Pancreas (tissue), 10 donors: ENCODE measurements at places on chromosomes 3 and 15. TPM values are rescaled to one million over a fixed set of nuclear protein-coding genes. Genes with fewer than 3 reads are reported as not detected.

GRCh38 chr3:185507883-185508282 lies 9.0 kb upstream of the TMEM41A start:
- DNase-seq, result no peak

- DNase-seq, result peak; percentile 58
Observed at GRCh38 chr3:9402410-9403228, 5.2 kb downstream of the SETD5 start.

Gene GOLGA8G
- 0.08 TPM for polyA plus RNA-seq

DNA sequence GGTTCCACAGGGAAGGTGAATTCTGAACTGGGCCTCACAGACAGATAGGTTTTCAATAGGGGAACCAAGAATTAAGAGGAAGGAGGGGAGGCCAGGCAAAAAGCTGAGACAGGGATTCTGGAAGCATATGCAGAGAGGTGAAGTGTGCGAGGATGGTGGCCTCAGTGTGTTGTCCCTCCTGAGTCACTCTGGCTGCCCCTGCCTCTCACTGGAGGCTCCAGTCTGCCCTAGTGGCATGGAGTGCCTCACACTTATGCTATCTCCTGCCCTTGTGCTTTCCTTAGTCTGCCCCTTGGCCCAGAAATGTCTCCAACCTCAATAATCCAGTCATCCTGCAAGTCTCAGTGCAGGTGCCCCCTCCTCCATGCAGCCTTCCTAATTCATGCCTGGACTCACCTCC lies 32.2 kb upstream of the RBP1 start:
- DNase-seq, result no peak

Gene HRG
- not detected for polyA plus RNA-seq

- no peak for DNase-seq
Observed at GRCh38 chr3:170270282-170270881, 48.2 kb downstream of the PRKCI start.

DNA sequence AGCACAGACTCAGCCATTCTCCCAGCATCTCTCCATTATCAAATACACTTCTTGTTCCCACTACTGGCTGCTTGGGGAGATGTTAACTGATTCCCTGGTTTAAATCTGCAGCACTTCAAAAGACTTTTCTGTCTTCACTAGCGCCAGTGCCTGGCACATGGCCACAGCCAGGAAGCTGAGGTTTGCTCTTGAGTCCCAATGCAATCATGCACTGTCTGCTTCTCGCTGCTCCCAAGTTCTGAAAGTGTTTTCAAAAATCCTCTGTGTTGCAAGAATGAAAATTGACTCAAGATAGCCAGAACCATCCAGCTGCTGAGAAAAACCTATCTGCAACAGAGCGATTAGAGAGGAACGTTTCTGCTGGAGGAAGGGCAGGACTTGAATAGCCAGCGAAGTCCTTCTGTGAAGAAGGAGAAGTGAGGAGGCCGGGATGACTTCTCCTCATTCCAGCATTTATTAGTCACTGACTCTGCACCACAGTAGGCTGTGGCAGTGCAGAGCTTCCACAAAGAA lies 358.4 kb upstream of the NR2F2 start:
- no peak for DNase-seq

DNA sequence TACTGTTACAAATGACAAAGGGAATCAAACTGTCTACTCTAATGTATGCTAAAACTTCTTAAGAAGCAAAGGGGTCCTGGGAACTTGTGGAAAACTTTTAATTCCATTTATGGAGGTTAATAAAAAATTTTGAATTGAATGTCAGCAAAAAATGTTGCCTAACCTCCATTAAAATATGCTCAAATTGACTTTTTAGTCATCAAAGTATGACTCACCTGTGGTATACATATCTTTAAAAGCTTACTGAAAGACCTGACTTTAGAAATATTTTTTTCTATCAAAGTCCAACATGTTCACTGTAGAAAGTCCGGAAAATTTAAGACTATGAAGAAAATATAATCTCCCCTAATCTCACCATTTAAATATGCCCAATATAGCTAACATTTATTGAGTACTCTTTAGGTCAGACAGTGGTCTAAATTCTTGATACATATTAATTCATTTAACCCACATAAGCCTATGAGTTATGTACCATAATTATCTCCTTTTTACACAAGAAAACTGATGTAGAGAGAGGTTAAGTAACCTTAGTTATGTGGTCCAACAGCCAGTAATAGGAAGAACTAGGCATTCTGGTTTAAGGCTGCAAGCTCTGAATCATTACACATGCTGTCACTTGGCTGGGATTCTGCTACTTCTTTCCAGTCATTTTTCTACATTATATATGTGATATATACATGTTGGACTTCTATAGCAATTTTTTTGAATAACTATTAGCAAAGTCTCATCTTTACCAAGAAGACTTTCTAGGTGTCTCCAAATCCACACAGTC lies 83.6 kb downstream of the PDZRN3 start:
- DNase-seq, result no peak

- no peak for DNase-seq
Observed at GRCh38 chr15:80026310-80026709, 33.2 kb upstream of the ZFAND6 start.

Gene CCDC9B
- 32.0 TPM for polyA plus RNA-seq

GRCh38 chr3:23073724-23074305 lies 129.3 kb upstream of the UBE2E2 start:
- DNase-seq, result no peak

Gene ASB14
- 0.11 TPM for polyA plus RNA-seq

DNA sequence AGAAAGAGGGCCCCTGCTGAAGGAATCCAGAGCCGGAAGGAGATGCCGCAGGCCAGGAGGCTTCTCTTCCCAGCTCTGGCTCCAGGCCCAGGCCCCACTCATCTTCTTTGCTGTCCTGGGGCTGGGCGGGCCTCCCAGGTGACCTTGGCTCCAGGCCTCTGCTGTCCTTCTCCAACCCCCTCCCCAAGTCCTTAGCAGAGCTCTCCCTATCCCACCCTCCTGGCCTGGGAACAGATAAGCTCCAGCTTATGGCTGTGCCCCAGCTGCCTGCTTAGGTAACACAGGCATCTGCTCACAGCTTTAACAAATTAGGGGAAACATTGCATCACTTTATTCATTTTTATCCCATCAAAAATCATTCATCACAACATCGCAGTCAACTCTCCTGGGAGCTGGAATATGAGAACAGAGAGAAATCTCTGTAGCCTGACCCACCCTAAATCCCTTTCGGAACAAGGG lies 86.9 kb downstream of the SEMA5B start:
- no peak for DNase-seq

Gene ALG1L2
- not detected for polyA plus RNA-seq

Gene LDHAL6B
- polyA plus RNA-seq, result not detected

GRCh38 chr3:54897028-54897711 lies 30.7 kb downstream of the LRTM1 start:
- DNase-seq, result no peak

DNA sequence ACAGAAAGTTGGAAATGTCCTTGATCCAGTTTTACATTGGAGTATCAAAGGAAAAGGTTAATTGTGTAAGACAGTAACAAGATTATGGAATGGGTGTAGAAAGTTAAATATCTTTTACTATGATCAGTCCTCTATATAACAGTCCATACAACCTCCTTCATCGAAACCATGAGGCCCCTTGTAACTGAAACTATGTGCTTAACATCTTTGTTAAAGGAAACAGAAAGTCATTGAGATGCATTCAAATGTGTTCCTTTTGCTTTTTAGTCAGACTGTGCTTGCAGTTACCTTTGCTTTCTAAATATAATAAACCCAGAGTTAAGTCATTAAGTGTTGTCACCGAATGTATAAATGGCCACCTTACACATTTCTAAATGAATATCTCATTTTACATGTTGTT lies 1298.5 kb downstream of the ROBO2 start:
- DNase-seq, result no peak

DNA sequence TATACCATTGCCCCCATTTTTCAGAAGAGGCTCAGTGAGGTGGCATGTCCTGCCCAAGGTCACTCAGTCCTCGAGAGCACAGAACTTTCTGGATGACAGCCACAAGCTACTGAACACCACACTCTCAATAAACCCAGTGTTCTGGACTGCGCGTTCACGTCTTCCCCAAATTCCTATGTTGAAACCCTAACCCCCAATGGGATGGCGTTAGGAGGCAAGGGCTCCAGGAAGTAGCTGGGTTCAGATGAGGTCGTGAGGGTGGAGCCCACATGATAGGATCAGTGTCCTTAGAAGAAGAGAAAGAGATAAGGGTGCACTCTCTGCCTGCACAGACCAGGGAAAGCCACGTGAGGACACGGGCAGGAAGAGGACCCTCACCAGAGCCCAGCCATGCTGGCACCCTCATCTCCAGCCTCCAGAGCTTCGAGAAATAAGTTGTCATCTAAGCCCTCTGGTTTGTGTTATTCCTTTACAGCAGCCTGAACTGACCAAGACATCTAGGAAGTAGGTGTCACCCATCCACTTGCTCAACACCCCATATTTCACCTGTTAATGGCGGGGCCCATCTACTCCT lies 324.0 kb downstream of the UACA start:
- DNase-seq, result no peak

DNA sequence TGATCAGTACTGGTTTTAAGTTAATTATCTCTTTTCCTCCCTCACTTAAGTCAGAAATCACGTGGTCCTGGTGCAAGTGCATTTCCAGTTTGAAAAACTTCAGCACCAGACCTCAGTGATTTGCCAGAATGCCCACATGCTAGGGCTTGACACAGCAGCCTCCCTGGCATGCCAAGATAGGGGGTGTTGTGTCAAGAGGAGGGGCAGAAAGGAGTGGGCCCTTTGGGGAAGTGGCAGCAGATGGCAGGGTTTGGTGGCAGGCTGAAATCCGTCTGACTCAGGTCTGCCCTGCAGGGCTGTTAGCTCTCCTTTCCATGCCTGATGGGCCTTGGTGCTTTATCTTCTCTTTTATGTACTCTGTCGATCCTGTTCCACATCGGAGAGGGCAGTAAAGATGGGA lies 23.4 kb downstream of the PXK start:
- no peak for DNase-seq

Gene LRRC49
- 4.8 TPM for polyA plus RNA-seq

Gene SPATA12
- not detected for polyA plus RNA-seq

DNA sequence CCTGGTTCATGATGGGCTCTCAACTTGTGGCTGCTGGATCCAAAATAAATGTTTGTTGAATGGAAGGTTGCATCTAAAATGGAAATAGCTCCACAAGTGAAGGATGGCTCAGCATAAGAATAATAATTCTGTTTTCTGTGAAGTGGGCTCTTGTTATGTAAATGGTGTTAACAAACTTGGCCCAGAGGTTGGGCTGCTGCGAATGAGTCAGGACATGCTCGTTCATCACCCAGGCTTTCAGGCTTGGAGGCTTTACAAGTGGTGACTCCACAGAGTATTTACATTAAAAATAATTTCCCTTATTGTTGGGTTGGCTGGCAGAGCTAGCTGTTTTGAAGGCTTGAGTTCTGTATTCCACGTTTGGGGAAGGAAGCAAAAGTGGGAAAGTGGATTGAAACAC lies 60.5 kb downstream of the ITGB5 start:
- DNase-seq, result no peak

DNA sequence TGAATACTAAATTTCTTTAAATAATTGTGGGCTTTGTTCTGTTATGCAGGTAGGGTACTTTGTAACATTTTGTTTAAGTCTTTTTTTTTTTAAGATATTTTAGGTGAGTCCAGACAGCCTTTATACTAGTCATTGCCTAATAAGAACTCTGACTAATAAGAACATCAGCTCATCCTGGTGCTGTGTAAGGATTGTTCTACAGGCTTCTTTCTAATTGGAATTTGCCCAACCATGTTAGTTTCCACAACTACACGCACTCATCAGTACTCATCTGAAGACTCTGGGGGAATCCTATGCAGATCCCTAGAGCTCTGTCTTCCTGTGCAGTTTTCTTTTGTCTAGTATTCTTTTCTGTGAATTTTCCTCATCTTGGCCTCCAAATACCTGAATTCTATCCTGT lies 741.8 kb downstream of the IGSF11 start:
- no peak for DNase-seq

- DNase-seq, result no peak
Observed at GRCh38 chr15:71559098-71559497, 251.3 kb upstream of the NR2E3 start.

DNA sequence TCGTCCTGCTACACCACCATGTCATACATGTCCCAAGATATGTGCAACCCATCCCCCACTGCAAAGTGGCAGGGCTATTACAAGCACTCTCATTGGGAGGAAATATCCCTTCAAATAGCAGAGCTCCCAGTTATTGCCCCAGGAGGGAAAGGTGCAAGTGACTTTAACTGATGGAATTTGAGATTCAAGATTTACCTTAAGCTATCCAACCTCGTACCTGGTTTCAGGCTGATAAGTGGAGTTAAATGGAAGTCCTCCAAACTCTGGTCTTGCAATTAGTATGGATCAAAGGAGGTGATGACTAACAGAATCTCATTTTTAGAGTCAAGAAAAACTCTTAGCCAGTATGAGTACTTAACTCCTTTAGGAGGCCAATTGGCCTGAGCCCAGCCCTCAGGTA lies 2.1 kb downstream of the SLCO2A1 start:
- DNase-seq, result no peak

- peak; percentile 27 for DNase-seq
Observed at GRCh38 chr3:171678971-171679492, 131.3 kb downstream of the PLD1 start.

DNA sequence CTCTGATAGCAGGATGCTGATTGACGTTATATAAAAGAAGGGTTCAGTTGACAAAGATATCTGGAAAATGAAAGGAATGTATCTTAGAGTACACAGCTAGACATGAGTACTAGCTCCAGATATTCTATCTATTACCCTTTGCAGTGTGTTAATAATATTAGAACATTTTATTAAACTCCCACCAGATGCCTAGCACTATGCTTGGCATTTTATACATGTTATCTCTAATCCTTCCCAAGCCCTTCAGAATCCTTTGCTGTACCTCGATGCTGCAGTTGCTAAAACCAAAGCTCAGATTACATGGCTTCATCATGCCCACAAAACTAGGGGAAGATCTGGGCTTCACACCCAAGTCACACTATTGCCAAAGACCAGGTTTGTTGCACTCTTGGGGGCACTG lies 350.1 kb upstream of the AZI2 start:
- DNase-seq, result no peak

Gene TRPC1
- 5.0 TPM for polyA plus RNA-seq

DNA sequence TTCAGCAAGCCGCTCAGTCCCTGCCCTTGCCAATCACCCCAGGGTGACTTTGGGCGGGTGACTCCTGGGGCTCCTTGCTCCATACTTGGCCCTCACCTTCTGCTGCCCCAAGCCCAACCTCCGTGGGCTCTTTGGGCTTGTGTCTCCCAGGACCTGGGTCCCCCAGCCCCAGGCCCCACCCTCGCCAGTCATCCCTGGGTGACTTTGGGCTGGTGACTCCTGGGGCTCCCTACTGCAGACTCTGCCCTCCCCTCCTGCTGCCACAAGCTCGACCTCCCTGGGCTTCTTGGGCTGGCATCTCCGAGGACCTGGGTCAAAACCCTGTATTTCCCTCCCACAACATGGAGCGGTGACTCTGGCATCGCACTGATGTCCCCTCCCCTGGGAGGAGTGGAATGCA lies 151.5 kb downstream of the GOLGA6L4 start:
- no peak for DNase-seq

DNA sequence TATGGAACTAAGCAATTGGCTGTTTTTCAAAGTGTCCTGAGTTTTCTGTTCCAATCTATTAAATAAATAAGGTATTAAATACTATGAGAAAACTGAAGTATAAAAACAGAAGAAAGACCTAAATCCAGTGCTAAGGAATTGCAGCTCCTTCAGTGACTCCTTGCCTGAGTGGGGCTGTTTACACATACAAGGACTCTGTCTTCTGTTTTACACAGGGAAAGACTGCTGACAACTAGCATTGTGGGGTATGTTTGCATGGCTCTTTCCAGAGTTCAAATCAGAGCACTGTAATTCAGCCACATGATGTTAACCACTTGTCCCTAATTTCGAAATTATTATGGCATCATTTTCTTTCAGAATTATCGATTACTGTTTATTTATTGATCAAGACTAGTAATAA lies 31.3 kb upstream of the MEIS2 start:
- no peak for DNase-seq
